ENCODE measurements at places on chromosomes 7 and 10.

DNA sequence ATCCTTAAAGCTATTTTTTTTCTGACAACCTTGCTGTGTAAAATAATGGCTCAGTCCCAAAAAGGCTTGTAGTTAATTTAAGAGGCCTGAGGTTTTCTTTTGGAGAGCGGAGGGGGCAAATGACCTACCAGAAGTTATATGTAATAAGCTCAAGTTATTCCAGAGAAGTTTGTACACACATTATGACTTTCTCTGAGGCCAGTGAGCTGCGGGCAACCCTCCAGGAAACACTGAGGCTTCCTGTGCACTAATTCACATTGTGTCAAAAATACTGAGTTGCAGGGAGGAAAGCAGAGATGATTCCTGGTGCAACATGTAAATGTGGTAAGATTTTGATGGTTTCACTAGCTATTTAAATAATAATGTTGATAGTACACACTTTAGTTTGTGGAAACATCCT, 188.6 kb downstream of the DIP2C start:
- DNase-seq = no peak

- DNase-seq = no peak
Observed at GRCh38 chr10:89335226-89335625, 7.4 kb downstream of the IFIT3 start.

DNA sequence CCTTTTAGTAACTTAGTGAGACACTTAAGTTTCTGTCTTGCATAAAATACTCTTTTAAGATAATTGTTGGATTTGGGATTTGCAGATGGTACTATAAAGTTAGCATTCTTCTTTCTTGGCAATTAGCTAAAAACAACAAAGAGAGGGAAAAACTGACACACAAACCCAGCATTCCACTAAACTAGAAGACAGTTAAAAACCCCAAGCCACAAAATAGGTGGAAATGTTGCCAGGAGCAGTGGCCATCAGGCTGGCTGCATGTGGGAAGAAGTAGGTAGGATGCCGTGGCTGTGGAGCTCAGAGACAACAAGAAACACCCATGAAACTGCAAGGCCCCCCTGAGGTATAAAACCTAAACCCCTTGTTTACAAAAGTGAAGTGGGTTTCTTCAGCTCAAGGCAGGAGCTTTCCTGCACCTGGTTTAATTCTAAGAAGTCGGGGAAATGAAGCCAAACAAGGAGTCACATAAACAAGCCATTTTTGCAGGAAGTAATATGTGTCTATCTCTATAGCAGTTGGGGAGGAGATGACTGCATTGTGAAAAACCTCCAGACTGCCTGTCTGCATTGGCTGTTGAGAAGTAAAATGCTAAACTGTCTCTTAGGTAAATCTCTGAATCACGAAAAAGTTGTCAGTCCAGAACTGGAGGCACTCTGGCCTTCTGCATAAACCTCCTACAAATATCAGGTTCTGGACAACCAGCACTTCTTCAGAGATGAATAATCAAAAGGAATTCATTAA, 9.5 kb downstream of the RAB18 start:
- no peak for DNase-seq

- no peak for DNase-seq
Observed at GRCh38 chr10:98349508-98349922, 65.5 kb downstream of the PYROXD2 start.

GRCh38 chr7:76193883-76194282, 7.8 kb upstream of the SRRM3 start:
- DNase-seq = no peak

DNA sequence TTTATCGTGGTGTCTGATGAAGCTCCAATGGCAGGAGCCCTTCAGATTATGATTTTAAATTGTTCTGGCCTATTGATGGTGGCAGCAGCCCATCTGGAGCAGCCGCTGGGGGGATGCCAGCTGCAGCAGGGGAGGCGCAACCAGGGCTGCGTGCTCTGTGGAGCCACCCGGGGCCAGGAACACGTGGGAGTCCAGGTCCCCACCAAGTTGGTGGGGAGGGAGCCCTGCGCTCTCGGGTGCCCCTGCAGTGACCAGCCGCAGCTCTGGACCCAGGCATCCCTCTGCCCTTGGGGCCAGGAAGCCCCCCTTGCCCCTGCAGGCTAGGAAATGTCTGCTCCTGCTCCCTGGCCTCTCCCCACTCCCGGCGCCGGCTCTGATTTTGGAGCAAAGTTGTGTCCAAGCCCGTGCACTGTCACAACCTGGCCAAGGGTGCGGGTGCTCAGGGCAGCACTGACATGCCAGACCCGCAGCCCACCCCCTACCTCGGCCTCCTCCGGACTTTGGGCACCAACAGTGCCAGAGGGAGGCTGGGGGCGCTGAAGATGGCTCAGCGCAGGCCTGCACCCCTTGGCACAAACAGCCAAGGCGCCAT, 147.2 kb upstream of the ADO start:
- DNase-seq = no peak

- DNase-seq = no peak
Observed at GRCh38 chr7:91265693-91266066, 1.4 kb downstream of the FZD1 start.

- no peak for DNase-seq
Observed at GRCh38 chr7:158031867-158032308, 555.7 kb downstream of the PTPRN2 start.

DNA sequence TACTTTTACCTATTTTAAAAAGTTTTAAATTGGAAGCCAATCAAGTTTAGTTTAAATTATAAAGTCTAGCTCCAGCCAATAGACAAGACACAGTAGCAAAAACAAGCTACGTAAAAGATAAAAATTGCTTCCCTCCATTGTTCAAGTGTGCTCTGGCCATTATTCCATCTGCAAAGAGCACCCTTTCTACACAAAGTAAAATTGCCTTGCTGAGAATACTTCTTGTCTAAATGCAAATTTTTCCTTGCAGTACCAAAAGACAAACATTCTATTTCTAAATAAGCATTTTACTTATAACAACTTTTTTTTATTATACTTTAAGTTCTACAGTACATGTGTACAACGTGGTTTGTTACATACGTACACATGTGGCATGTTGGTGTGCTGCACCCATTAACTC, 75.9 kb upstream of the ZNF746 start:
- no peak for DNase-seq

- DNase-seq = no peak
Observed at GRCh38 chr7:99005776-99006175, 127.4 kb downstream of the TRRAP start.

GRCh38 chr10:60572511-60573194, 183.0 kb upstream of the ANK3 start:
- no peak for DNase-seq

DNA sequence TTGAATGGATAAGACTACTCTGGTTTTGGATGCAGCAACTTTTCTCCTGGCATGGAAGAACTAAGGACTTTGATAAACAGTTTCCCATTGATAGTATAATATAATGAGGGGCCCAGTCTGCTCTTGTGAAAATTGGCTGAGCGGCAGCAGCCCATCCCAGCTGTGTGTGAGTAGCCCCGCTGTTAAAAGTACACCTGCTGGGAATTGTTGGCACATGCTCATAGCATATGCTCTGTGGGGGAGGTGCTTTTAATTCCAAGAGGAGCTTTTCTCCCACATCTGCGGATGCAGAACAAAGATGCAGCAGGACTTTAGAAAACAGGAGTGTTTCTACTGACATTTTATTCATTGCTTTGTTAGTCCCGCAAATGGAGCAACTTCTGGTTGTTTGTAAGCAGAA, 19.0 kb downstream of the SRI start:
- DNase-seq = no peak

- DNase-seq = no peak
Observed at GRCh38 chr10:126262233-126262838, 125.9 kb downstream of the ADAM12 start.

DNA sequence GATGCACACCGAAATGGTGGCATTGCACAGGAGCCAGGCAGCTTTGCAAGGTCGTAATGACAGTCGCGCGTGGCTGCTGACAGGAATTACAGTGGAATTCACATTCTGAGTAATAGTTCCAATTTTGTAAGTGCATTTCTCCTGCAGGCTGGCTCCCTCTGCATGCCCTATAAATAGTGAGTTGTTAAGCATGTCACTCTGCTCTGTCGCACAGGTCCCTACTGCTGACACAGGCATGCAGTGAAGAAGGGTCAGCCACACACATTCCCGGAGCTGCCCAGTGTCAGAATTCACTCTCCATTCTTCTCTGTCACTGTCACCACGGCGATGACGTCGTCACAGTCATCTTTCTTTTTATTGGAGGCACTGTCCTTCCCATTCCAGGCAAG, 49.2 kb upstream of the SHH start:
- no peak for DNase-seq

GRCh38 chr10:83986800-83987199, 152.5 kb upstream of the GHITM start:
- no peak for DNase-seq

- no peak for DNase-seq
Observed at GRCh38 chr10:88849234-88849633, 2.4 kb downstream of the ANKRD22 start.

DNA sequence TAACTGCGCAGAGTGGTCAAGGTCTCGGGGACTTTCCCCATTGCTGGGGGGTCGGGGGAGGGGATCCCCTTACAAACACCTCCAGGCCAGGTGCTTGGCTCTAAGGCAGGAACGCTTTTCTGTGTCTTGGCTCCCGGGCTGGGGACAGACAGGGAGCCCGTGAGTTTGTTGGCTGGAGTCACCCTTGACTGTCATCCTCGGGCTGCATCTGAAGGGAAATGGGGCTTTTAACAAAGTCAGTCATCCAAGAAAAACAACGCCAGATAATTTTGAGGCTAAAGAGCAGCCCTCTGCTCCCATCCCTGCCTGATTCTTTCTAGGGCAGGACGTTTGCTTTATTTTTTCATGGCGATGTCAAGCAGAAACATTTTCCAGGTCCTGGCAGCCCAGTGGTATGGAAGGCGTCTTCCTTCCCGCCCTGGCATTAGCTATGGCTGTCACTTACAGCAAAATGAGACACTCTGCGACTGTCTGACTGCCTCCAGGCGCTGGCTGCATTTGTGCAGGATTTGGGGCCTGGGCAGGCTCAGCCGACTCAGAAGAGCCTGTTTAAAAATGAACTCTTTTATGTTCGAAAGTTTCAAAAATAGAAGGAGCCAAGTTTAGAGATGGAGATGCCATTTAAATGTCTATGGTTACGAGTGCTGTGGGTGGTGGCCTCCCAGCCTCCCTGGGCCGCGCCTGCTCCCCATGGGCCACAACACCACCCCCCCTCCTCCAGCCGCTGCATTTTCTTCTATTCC, 54.7 kb upstream of the TNS3 start:
- no peak for DNase-seq

DNA sequence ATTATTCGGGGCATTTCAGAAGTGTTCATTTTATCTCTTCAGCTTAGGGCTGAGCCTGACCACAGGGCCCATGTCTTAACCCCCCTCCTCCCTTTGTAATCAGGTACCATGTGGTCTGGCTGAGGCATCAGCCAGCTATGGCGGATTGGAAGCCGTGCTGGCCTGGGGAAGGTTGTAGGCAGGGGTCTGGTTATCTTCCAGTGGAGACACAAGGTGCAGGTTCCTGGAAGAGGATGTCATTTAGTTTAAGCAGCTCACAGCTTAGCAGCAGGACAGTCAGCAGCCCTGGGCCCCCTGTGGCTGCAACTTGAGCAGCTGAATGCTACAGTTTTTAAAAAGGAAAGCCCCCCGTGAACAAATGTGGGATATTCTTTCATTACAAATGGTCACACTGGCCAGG, 22.1 kb downstream of the BAG3 start:
- no peak for DNase-seq

- DNase-seq = no peak
Observed at GRCh38 chr10:3235996-3236510, 63.5 kb upstream of the PITRM1 start.

DNA sequence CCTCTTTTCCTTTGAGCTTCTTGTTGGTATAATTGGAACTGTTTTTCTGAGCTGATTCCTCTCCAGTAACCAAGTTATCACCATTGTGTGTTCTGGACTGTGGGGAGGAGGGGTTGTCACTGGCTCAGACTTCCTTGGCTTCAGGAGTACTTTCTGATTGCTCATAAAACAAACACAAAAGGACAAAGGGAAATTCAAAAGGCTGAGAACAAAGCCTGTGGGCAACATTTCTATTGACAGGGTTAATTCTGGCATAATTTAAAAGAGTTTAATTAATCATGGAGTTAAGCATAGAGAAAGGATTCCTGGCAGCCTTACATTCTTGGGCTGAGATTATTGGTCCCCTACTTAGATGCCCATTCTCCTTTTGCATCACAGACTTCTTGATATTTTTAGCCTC, 222.9 kb upstream of the KMT2E start:
- DNase-seq = peak; percentile 20

DNA sequence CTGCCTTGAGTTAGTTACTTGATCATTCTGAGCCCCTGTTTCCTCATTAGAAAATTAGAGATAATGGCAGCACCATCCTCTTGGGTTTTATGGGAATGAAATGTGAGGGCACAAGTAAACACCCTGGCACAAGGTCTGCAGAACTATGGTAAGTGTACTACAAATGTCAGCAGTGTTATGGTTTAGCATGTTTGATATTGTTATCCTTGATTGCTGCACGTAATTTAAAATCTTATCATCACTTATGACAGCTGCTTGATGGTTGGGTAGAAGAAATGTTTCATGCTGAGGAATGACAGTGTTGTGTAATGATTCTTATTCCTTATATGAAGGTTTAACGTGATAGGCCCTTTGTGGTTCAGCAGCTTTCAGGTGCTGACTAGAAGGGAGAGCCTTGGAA, 134.3 kb downstream of the KAT6B start:
- no peak for DNase-seq

DNA sequence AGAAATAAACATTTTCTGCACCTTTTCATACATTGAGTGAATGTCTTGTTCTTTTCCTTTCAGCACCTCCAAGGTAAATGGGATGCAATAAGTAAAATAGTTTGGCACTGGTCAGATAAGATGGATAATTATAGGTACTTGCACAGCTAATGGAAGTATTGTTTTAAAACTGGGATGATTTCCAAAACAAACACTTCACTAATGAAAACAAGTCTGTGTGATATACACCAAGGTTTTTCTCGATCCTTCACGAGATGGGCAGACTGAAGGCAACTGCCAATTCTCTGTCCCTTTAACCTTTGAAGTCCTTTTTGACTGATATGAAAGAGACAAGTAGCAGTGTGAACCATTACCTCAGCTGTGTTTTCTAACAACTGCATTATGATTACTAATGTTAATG, 423.8 kb downstream of the GFRA1 start:
- no peak for DNase-seq

- no peak for DNase-seq
Observed at GRCh38 chr10:119981826-119982225, 89.3 kb downstream of the SEC23IP start.

Measured in NCI-H2029 treated with DMSO at 0.1 percent for 48 hours (cell line).